Lung microvascular endothelial cell (primary cell): ENCODE measurements at places on chromosomes 2 and 18. TPM values are rescaled to one million over a fixed set of nuclear protein-coding genes. Genes with fewer than 3 reads are reported as not detected.

MC2R gene
- not detected in 2 replicates for total RNA-seq

PSMA8 gene
- not detected in 2 replicates for total RNA-seq

EFHD1 gene
- 0.20 TPM in 1 of 2 replicates, not detected in the other for total RNA-seq

TGFA gene
- 7.8 and 16.3 TPM in 2 replicates for total RNA-seq

FIGN gene
- under 0.01 TPM in 2 replicates for total RNA-seq

GALM gene
- total RNA-seq = 4.1 and 4.4 TPM in 2 replicates

APOB gene
- under 0.01 TPM in 2 replicates for total RNA-seq

SCN9A gene
- under 0.01 and 0.22 TPM in 2 replicates for total RNA-seq

SCG2 gene
- total RNA-seq = under 0.01 TPM in 1 of 2 replicates, not detected in the other

CHPF gene
- 0.40 and 0.44 TPM in 2 replicates for total RNA-seq

SAG gene
- not detected in 2 replicates for total RNA-seq

GLI2 gene
- total RNA-seq = under 0.01 TPM in 1 of 2 replicates, not detected in the other
